ENCODE measurements at places on chromosomes 6 and 20.
A peak's percentile ranks its signal among the peaks of the same experiment; 100 is the strongest.

- DNase-seq: no peak
These were observed 101.5 kb downstream of the LAMP5 start for GRCh38 chr20:9615766-9616454.

DNA sequence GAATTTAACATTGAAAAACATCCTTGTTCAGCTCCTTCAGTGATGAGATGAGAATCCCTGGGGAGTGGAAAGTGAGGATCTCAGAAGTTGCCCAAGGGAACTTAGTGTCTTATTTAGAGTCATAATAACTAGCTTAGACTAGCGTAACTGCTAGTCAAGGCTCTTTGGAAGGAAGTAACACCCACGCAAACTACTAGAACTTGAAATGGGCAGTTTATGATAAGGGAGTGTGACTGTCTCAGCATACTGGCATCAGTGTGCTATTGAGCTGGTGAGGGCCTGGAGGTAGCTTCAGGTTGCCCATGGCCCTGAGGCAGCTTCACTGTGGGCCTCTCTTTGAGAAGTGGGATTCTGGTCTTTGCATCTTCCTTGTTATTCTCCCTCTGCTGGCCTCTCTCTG is 40.1 kb downstream of the SLX4IP start:
- peak; percentile 9 for DNase-seq

GRCh38 chr20:4805663-4806449 is 84.1 kb downstream of the PRND start:
- DNase-seq: no peak

DNA sequence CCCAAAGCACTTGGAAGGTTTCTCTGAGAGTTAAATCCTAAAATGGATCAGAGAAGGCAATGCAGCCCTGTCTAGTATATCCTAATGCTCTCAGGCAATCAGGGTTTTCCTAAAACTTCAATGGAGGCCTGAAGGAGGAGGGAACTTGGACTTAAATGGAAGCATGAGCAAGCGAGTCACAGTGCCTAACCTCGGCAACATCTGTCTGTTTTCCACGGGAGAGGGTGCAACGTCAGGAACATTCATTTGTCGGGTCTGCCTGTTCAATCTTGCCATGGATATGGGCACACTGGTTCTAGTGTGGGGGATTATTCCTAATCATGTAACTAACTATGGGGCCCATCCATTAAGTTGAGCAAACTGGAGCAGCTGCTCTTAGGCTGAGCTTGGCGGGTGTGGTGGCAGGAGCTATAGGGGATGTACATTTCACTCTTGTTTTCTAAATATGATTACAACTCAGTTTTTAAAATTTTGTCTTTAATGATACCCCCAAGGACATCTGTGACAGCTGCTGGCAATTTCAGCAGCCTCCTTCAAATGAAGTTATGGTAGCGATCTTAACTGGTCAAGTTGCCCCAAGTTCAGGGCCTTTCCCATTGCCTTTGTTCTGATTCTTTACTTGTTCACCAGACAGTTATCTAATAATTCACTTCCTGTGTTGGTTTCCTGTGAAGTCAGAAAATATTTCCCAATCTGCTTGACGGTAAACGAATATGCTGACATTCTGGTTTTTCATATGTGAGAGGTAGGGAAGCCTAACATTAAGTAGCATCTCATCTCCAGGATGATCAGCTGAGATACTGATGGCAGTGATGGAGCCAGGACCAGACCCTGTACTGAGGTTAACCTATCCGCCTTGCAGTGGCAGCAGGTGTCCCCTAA is 21.6 kb downstream of the DSE start:
- no peak for DNase-seq

- DNase-seq: no peak
These were observed 26.2 kb upstream of the MLIP start for GRCh38 chr6:54085047-54085446.

GRCh38 chr20:60138256-60139220 is 180.3 kb downstream of the CDH26 start:
- DNase-seq: peak; percentile 3

GRCh38 chr6:158121335-158121734 is 46.7 kb downstream of the SERAC1 start:
- no peak for DNase-seq

DNA sequence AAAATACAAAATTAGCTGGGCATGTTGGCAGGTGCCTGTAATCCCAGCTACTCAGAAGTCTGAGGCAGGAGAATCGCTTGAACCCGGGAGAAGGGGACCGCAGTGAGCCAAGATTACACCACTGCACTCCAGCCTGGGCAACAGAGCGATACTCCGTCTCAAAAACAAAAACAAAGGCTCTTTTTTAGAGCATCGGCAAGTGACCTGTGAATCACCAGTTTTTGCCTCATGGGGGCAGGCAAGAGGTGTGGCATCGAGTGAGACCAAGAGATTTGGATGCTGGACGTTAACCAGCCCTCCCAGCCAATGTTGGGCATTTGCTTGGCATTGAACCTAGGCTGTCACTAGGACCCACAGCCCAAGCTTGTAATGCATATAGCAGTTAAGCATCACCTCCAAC is 14.6 kb upstream of the CDK5RAP1 start:
- peak; percentile 33 for DNase-seq

GRCh38 chr6:56381801-56382251 is 134.4 kb upstream of the COL21A1 start:
- DNase-seq: no peak

- DNase-seq: no peak
These were observed 181.0 kb downstream of the COL12A1 start for GRCh38 chr6:75024828-75025227.

- no peak for DNase-seq
These were observed 12.2 kb upstream of the STK35 start for GRCh38 chr20:2089447-2089846.

- DNase-seq: no peak
These were observed 78.7 kb downstream of the CEBPB start for GRCh38 chr20:50269091-50270033.

DNA sequence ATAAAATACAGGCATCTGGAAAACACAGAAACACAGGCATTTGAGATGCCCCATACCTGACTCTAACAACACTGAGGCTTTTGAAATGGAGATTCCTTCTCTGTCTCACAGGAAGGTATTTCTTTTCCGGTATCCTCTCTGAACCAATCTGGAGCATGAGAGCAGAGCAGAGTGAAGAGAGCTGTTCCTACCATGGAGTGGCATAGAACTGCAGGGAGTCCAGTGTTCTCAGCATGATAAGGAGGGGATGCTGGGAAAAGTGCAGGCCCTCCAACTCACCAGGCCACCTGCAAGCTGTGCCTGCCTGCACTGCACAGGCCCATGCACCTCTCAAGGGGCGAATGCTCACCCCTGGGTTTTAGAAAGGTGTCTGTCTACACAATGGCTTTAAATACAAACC is 89.2 kb downstream of the FOXA2 start:
- DNase-seq: no peak

GRCh38 chr6:137166247-137167098 is 7.0 kb downstream of the IL22RA2 start:
- DNase-seq: no peak

GRCh38 chr20:41339957-41340326 is 679 bp upstream of the LPIN3 start:
- DNase-seq: peak; percentile 86

GRCh38 chr6:169508452-169508851 is 193.4 kb downstream of the WDR27 start:
- no peak for DNase-seq

DNA sequence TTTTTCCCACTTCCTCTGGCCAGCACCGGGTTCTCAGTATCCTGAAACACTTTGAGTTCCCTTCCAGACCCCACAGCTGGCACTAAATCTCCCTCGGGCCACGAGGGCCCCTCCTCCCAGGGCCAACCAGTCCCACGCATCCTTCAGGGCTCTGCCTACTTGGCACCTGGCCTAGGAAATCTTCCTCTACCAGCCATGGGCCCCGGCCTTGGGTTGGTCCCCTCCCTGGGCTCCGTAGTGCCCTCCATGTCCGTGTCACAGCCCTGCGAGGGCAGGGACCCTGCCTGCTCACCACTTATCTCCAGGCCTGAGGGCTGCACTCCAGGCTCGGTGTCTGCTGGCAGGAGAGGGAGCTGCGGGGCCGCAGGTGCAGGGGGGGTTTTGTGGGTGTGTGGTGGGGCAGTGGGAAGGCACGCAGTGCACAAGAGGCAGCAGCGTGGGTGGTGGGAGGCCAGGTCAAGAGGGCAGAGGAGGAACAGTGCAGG is 48.8 kb upstream of the CDH22 start:
- no peak for DNase-seq

- DNase-seq: no peak
These were observed 35.4 kb upstream of the MRPS18A start for GRCh38 chr6:43722920-43723545.

GRCh38 chr6:3291987-3292386 is 33.2 kb downstream of the PSMG4 start:
- DNase-seq: peak; percentile 63

GRCh38 chr6:35898003-35898402 is 22.9 kb downstream of the SRPK1 start:
- DNase-seq: no peak

GRCh38 chr6:37242429-37243052 is 15.0 kb upstream of the TBC1D22B start:
- DNase-seq: no peak

DNA sequence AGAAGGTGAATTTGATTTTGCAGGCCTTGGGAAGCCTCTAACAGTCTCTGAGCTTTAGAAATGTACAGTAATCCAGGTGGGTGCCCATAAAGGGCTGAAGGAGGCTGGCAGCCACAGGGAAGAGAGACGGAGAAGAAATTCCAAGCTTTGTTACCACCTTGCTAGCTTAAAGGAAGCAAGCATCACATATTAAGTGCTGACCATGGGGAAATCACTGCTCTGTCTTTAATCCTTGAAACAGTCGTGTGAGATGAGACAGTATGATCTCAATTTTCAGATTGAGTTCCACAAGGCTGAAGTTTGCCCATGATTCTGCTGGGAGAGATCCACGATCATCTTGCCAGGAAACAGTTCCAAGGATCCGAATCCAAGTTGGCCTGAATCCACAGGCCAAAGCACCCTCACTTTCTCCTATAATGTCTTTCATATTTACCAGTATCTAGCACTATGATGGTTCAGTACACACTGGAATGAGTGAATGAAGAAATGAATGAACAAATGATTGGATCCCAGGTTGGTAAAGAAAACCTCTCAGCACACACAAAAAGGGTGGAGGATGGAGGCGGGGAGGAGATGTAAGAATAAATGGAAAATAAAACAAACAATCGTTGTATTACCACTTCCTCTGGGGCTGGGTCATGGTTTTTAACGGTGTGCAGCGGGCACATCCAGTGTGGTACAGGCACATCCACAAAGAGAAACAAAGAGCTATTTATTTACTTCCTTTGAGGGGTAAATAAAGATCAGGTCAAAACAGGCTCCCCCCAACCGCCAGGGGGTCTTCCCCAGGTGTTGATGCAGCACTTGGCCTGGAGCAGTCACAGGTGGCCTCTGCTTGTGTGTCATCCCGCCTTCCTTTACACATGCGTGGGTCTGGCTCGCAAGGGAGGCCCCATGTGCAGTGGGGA is 28.2 kb upstream of the TAF8 start:
- no peak for DNase-seq

GRCh38 chr6:35008858-35009257 is 119.8 kb downstream of the ANKS1A start:
- no peak for DNase-seq

DNA sequence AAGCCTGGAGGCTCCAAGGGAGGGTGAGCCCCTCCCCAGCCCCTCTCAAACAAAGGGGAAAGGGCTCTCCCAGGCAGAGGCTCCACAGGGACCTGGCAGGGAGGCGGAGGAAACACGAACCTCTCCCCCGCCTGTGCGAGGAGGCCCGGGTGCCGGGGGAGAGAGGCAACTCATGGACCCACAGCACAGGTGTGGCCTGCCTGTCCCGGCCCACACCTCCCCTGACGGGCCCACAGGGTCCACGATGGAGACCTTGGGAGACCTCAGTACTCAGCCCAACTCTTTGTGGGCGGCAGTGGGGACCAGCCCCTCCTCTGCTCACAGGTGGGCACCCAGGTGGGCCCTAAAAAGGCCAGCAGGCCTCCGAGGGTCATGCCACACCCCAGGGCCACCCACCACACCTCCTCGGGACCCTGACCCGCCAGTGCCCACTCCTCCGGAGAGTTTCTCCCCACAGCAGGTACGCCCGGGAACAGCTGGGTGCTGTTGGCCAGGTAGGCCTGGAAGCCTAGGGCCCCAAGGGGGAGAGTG is 12.2 kb downstream of the LAMA5 start:
- DNase-seq: no peak

- DNase-seq: no peak
These were observed 631.1 kb upstream of the GJE1 start for GRCh38 chr6:141501616-141502015.

- DNase-seq: no peak
These were observed 98.9 kb downstream of the RNGTT start for GRCh38 chr6:88864359-88865054.

DNA sequence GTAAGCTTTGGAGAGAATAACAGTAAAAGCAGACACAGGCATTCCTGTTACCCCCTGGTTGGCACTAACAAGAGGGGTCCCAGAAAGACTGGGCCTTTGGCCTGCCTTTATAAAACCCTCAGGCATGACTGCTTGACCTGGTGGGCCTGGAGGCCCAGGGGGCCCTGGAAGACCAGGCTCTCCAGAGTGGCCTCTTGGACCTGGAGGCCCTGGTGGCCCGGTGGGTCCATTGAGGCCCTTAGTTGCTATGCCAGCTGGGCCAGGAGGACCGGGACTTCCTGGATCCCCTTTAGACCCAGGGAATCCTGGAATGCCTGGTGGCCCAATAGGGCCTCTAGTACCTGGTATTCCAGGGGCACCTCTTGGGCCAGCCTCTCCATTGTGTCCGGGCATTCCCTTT is 5.5 kb downstream of the COL10A1 start:
- no peak for DNase-seq

DNA sequence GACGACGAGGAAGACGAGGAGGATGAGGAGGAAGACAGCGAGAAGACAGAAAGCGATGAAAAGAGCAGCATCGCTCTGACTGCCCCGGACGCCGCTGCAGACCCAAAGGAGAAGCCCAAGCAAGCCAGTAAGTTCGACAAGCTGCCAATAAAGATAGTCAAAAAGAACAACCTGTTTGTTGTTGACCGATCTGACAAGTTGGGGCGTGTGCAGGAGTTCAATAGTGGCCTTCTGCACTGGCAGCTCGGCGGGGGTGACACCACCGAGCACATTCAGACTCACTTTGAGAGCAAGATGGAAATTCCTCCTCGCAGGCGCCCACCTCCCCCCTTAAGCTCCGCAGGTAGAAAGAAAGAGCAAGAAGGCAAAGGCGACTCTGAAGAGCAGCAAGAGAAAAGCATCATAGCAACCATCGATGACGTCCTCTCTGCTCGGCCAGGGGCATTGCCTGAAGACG is 116.9 kb downstream of the TMEM242 start:
- DNase-seq: no peak

- DNase-seq: no peak
These were observed 689 bp upstream of the PFDN4 start for GRCh38 chr20:54207053-54207742.

- no peak for DNase-seq
These were observed 425.4 kb upstream of the RNF217 start for GRCh38 chr6:124536842-124537191.

- DNase-seq: no peak
These were observed 19.0 kb upstream of the DCDC2 start for GRCh38 chr6:24376871-24377270.

- no peak for DNase-seq
These were observed 32.2 kb downstream of the E2F3 start for GRCh38 chr6:20433929-20434328.

- no peak for DNase-seq
These were observed 54.7 kb upstream of the TRIM39 start for GRCh38 chr6:30272032-30272431.

- no peak for DNase-seq
These were observed 64.2 kb downstream of the SGK1 start for GRCh38 chr6:134253681-134254080.
